Placental pericyte (primary cell): ENCODE measurements at places on chromosomes 12 and 14. TPM values are rescaled to one million over a fixed set of nuclear protein-coding genes. Genes with fewer than 3 reads are reported as not detected.

The C14orf132 gene
- total RNA-seq = 11.2 and 17.0 TPM in 2 replicates

The PLEK2 gene
- total RNA-seq = 12.0 and 44.7 TPM in 2 replicates

The BTBD7 gene
- 28.4 and 32.5 TPM in 2 replicates for total RNA-seq

The TMEM229B gene
- 0.43 and 0.88 TPM in 2 replicates for total RNA-seq

The DIO2 gene
- 0.22 and 29.6 TPM in 2 replicates for total RNA-seq

The SERPINA9 gene
- 0.43 TPM in 1 of 2 replicates, not detected in the other for total RNA-seq
